H54 (cell line): ENCODE measurements at places on chromosomes 16 and 17.

GRCh38 chr16:3027983-3028715 is 4.3 kb downstream of the THOC6 start:
- DNase-seq, result peak; percentile 94

GRCh38 chr17:27550291-27550930 is 80.6 kb upstream of the LGALS9 start:
- DNase-seq, result no peak

DNA sequence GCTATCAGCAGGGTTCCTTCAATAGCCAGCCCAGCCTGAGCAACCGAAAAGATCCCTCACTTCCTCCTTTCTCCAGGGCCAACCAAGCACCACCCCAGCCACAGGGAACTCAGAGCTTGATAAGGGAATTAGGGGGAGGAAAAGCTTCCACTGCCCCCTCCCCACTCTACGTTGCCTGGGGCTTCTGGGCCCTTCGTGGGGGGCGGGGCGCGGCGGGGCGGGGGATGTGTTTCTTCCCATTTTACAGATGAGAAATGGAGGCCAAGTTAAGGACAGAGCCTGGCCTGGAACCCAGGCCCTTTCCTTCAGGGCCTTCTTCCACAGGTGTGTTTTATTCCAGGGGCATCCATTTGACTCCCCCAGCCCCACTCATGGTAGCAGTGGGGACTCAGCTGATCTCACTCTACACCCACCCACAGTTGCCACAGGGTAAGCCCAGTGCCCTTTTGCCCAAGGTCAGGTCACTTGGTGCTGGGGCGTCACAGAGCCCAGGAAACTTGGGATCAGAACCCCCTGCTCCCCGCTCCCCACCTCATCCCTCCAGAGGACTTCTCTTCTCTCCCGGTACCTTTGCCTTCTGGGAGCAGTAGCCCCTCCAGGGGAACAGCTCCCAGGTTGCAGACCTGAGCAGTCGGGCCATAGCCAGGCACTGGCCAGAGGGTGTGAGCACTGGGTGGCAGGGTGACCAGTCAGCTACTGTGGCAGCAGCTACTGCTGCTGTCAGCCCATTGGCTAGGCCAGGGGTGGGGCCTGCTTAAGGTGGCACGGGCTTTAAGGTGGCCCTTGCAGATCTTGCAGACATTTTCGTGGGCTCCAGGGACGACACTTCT is at the start of gene LDHD:
LDHD (minus strand) TSS at position 700 of the 830 bp plus-strand sequence; CDS start at position 640, 60 bp downstream.
- DNase-seq, result peak; percentile 94

- DNase-seq, result no peak
Observed at GRCh38 chr17:68102318-68102758, 66.8 kb downstream of the KPNA2 start.

DNA sequence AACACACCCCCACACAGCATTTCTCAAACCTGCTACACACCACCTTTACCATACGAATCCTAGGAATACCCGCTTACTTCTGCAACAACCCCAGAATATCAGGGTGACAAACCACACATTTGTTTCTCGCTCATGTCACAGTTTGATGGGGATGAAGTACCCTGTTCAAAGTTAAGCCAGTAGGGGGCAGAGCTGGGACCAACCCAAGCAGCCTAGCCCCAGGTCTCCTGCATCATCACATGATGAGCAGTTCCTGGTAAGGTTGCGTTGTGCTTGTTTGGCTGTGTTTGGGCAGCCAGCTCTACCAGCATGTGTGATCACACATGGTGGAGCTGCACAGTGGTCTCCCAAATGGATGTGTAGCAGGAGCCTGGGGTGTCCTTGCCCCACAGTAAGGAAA is 103.6 kb upstream of the C16orf82 start:
- peak; percentile 9 for DNase-seq
